Epithelial cell of prostate (primary cell): ENCODE measurements at places on chromosomes 7 and 10.

GRCh38 chr10:72730479-72730878 lies 38.5 kb downstream of the MCU start:
- no peak for DNase-seq

DNA sequence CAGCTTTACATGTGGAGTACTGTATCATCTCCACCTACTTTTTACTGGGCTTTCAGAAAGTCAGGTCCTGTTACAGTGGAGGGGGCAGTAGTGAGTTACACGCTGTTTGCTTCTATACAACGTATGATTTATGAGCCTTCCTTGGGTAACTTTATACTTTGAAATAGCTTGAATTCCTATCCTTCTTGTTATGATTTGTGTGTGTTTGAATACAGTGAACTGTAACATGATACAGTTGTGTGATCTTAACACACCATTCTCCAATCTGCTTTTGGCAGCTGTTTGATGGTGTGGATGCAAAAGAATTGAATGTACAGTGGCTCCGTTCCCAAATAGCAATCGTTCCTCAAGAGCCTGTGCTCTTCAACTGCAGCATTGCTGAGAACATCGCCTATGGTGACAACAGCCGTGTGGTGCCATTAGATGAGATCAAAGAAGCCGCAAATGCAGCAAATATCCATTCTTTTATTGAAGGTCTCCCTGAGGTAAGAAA lies 41.7 kb downstream of the SP8 start:
- DNase-seq = peak; percentile 12

DNA sequence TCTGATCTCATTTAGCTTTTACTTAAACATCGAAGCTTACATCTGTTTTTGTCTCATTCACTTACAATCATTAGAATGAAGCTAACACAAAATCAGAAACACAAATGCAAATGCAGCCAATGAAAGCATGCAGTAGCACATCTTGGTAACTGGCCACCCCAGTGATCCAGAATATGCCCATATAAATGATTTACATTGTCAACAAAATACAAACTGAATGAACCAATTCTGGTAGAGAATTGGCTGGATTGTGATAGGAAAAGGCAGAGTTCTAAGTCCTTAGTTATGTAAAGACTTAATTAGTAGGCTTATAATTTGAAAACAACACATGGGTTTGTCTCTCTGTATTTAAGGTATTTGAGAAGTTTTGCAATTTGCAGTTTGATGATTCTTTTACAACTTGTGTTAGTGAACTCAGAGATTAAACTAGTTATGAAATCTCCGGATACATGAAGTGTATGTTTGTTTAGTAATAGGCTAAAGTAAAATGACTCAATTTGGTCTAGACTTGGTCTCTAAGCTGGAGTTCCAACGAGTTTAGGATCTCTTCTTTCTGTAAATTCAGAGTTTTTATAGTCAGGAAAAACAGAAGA lies 21.2 kb downstream of the TECTB start:
- DNase-seq = no peak

DNA sequence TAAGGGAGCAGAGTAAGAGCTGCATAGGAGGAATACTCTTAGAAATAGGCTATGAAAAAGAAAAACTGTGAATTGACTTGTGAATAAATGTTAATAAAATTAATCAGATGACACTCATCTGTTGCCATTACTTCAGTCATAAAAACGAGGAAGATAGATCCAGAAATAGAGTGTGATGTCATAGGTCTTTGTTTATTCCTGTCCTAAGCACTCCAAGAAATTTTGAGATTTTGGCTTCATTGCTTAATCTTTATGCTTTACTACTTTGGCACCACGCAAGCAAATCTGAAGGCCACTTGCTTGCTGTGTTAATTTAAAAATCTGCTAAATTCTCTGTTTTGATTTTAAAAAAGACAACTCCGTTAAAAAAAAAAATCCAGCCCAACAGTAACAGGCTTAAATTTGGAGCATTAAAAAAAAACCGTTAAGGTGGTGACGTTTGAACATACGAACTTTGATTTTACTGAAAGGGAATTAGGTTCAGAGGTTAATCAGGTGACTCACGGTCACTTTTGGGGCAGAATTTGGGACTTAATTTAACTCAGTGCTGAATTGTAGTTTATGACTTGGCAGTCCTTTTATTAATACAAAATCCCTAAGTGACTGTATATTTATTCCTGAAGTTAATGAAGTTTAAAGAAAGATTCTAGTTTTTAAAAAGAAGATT lies 3.4 kb downstream of the IFRD1 start:
- DNase-seq = no peak
